ENCODE measurements at places on chromosomes 7 and 10.

DNA sequence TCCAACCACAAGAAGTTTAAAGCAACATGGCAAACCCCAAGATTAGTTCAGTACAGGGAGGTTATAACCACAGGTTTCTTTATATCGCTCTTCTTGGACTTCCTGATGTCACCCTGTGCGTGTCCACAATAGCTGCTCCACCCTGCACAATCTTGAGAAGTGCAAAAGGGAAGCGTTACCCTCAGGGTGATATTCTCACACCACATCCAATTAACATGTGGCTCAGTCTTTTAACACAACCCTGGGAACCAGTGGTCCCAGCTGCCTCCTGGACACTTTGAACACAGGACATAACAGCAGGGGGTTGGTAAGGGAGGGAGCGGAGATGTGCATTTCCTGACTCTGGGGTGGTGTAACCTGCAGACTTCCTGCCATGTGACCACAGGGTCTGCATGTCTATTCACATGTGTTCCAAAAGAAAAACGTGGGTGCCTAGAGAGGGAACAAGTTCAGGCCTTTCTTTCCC lies 64.6 kb downstream of the GSAP start:
- peak; percentile 65 for DNase-seq

- DNase-seq, result no peak
These were observed 14.1 kb downstream of the CXCL12 start for GRCh38 chr10:44370731-44371248.

GRCh38 chr10:35821339-35821911 lies 179.3 kb upstream of the FZD8 start:
- DNase-seq, result no peak

- peak; percentile 86 for DNase-seq
These were observed 815 bp downstream of the GIMAP8 start for GRCh38 chr7:150451097-150451793.

DNA sequence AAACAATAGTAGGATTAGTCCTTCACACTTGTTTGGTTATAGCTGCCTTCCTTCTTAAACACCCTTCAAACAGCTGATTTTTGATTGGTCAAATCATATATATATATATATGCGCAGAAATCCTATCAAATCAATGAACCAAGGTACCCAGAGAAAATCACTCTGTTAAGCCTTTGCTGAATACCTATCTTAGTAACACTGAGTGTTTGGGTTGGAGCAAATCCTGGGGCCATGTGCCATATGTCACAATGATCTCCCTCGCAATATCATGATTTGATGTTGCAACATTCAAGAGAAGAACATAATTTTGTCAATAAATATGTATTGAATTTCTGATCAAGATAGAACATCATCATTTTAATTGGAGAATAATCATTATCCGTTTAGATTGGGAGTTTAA lies 795.6 kb downstream of the REEP3 start:
- DNase-seq, result no peak

DNA sequence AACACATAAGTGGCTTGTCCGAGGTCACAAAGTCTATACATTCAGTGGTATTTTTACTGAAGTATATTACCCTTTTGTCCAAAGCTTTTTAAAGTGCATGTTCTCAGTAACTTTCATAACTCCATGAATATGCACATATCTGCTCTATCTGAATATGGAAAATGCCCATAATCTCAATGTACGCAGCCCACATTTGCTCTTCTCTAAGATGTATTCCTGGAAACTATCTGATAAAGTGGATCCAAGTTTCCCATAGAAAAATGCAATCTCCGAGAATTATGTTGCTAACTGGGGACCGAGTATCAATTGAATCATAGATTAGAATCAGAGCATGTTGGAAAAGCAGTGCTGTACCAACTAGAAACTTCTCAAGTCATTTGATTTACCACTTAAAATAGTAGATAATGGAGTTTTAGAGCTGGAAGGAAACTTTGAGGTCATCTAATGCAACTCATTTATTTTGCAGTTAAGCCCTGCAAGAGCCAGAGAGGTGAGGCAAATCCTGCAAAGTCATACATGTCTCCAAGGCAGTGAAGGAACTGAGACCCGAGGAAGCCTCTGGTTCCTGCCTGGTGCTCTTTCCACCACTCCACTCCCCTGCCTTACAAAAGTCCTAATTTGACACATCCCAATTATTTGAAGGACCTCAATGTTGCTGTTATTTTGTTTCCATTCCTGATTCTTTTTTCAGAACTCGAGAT lies 69.4 kb downstream of the CYCS start:
- no peak for DNase-seq

GRCh38 chr10:9198611-9199010 lies 1144.1 kb downstream of the GATA3 start:
- DNase-seq, result no peak

- no peak for DNase-seq
These were observed 9.4 kb downstream of the HHEX start for GRCh38 chr10:92699193-92699517.

- no peak for DNase-seq
These were observed 334.8 kb upstream of the GALNT17 start for GRCh38 chr7:70797109-70797514.

GRCh38 chr7:99860281-99861127 lies 16.3 kb downstream of the OR2AE1 start:
- no peak for DNase-seq

DNA sequence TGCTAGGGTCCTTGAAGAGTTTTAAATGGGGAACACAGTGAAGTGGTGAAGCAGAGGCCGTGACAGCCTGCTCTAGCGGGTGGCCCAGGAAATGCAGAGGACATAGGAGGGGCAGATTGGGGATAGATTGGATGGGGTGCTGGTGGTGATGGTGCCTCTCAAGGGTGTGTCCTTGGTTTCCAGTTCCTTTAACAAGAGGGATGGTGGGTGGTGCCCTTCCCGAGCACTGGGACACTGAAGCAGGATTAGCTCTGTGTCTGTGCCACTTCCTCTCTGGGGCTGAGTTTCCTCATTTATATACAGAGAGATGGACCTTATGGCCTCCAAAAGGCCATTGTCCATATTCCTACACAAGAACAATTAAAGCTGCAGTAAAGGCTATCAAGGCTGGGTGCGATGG lies 285.5 kb downstream of the TCF7L2 start:
- DNase-seq, result peak; percentile 0

GRCh38 chr7:151206914-151207313 lies 3.4 kb downstream of the H2BK1 start:
- DNase-seq, result peak; percentile 36

DNA sequence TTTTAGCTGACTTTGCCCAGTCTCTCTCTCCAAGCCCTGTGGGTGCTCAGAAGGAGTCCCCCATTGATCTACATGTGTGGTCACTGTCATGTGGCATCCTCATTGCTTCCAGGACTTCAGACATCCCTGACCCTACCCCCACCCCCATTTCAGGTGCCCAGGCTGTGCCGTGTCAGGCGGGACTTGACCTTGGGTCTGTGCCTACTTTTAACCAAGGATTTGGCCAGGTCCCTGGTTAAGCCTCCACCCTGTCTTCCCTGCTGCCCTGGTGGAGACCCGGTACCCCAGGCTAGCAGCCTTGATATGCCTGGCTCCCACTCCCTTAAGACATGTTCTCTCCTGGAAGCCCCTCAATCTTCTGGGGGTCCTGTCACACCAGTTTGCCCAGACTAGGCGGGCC lies 31.3 kb downstream of the PRF1 start:
- DNase-seq, result no peak

DNA sequence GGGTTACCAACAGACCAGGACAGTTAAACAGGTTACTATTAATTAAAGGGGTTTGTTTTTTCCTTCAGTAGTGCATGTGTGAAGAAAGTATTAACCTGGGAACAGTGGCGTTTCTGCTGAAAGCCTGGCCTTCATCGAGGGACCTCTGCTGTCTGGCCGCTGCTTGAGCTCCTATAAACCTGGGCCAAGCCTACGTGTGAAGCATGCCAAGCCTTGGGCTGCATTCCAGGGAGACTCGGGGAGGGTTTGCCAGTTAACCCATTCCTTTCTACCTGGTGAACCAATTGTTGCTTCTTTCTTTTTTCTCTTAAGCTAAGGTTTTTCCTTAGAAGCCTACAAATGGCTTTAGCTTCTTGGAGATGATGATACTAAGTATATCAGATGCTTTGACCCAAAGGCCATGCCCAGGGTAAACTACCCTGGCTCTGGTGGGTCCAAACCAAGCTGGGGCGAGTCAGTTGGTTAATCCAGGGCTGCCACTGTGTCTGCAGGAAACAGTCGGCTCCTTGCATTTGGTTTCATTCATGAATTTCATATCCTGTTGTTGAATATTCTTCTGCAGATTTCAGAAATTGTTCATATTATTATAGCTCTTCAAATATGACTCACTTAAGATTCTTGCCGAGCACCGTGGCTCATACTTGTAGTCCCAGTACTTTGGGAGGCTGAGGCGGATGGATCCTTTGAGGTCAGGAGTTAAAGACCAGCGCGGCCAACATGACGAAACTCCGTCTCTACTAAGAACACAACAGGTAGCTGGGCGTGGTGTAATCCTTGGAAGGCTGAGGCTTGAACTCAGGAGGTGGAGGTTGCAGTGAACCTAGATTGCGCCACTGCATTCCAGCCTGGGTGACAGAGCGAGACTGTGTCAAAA lies 23.8 kb downstream of the PFKP start:
- DNase-seq, result peak; percentile 44

GRCh38 chr10:36679554-36679953 lies 445.8 kb upstream of the ANKRD30A start:
- no peak for DNase-seq

GRCh38 chr7:131385039-131385605 lies 57.4 kb downstream of the MKLN1 start:
- DNase-seq, result no peak

- no peak for DNase-seq
These were observed 93.1 kb downstream of the COBL start for GRCh38 chr7:51223505-51223904.

All from CD4-positive, alpha-beta T cell treated with Interleukin-2 at 100 ng/mL for 4 hours (primary cell).